ENCODE measurements at places on chromosomes 6 and 20.

DNA sequence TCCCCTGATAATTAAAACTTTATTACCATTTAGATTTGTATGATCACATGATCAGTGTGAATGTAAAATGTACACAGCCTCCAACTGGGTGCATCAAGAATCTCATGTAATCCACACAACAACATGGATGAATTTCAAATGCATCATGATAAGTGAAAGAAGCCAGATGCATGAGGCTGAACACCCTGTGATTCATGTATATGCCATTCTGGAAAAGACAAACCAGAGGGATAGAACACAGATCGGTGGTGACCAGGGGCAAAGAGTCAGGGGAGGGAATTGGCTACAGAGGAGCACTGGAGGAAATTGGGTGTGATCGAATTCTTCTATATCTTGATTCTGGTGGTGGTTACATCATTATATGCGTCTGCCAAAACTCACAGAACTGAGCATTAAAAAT, 170.7 kb upstream of the SLC24A3 start:
- no peak for DNase-seq

- no peak for DNase-seq
Measured at GRCh38 chr20:44422083-44422482, 53.6 kb upstream of the TTPAL start.

GRCh38 chr6:69019832-69020231, 384.8 kb downstream of the ADGRB3 start:
- no peak for DNase-seq

DNA sequence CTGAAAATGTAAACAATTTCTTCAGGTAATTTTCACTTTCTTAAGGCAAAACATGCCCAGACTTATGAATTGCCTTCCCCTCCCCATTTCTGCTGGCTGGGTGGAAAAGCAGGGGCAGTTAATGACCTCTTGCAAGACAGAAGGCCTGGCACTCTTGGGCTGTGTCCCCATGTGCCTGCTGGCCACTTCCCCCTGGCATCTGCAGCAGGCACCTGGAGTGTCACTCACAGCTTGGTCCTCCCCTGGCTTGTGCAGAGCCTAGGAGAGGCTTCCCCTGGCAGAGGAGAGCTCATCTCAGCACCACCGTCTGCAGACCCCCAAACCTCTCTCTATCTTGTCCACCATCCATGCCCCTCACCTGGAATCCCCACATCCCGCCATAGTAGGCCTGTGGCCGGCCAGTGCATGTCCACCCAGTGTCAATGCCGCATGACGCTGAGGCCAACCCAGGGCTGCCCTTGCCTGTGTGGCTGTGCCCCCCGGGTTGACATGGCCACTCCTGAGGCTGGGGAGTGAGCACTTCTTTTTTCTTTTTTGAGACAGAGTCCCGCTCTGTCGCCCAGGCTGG, 83.5 kb upstream of the SLC22A23 start:
- no peak for DNase-seq

DNA sequence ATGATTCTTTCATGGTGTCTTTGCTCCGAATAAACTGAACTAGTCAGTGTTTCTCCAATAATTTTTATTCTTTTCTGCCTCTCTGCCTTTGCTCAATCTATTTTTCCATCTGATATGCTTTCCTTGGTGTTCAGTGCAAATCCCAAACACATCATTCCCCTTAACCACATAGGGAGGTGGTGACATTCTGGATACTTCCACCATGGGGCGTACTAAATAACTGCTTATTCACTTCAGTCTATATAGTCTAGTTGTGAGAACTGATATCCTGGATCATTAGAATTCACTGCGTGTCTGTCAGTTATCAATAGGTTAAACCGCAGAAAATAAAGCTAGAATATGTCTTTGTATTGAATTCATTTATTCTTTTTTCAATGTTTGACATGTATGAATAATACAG, 83.1 kb downstream of the KCNQ5 start:
- no peak for DNase-seq

DNA sequence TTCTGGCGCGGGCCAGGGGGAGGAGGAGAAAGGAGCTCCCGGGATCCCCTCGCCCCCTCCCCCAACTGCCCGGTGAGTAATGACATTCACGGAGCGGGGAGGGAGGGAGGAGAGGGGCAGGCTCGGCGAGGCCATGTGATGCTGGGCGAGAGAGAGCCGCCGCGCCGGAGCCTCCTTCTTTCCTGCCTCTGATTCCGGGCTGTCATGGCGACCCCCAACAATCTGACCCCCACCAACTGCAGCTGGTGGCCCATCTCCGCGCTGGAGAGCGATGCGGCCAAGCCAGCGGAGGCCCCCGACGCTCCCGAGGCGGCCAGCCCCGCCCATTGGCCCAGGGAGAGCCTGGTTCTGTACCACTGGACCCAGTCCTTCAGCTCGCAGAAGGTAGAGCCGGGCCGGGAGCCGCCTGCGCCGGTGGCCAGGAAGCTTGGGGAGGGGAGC, at the start of gene GDAP1L1:
Gene GDAP1L1 (plus strand): TSS at position 178 of the 441 bp plus-strand sequence. CDS start 27 bp downstream, at position 205.
- no peak for DNase-seq

- DNase-seq: no peak
Measured at GRCh38 chr6:26230351-26230750, 134.6 kb upstream of the BTN3A2 start.

GRCh38 chr6:33191383-33192104, 723 bp downstream of the COL11A2 start:
- DNase-seq: no peak

GRCh38 chr6:6546318-6547109, 42.0 kb upstream of the LY86 start:
- no peak for DNase-seq

GRCh38 chr6:17527076-17527475, 73.0 kb upstream of the FAM8A1 start:
- DNase-seq: no peak

Data from stimulated activated CD8-positive, alpha-beta memory T cell treated with anti-CD3 and anti-CD28 coated beads, Interleukin-2, amount 100 ng/mL, for 48 hours (primary cell).